ENCODE measurements at places on chromosomes 4 and X.

GRCh38 chr4:15945516-15945915 lies 7.0 kb upstream of the FGFBP1 start:
- DNase-seq = no peak

GRCh38 chr4:41375561-41375960 lies 118.8 kb downstream of the UCHL1 start:
- DNase-seq = no peak

- DNase-seq = no peak
Measured at GRCh38 chr4:62512271-62512670, 1312.1 kb downstream of the ADGRL3 start.

GRCh38 chr4:73189274-73189810 lies 69.3 kb downstream of the ANKRD17 start:
- DNase-seq = no peak

DNA sequence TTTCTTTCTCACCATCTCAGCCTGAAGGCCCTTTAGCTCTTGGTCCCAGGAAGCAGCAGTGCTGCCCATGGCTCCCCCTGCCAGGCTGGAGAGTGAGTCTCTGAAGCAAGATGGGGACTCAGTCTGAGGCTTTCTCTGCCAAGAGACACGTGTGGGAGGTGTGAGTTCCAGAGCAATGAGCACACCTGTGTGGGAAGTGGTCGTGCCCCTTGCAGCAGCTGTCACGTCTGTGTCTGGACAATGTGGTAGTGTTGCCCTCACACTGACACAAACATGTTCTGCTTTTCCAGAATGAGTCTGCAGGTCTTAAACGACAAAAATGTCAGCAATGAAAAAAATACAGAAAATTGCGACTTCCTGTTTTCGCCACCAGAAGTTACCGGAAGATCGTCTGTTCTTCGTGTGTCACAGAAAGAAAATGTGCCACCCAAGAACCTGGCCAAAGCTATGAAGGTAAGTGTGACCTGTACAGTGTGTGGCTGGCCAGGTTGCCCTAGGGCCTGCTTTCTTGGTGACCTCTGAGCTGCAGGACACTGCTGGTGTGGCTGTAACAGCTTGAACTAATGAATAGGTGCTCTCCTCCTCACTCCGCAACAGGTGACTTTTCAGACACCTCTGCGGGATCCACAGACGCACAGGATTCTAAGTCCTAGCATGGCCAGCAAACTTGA lies 1.9 kb downstream of the TACC3 start:
- DNase-seq = peak; percentile 40

- no peak for DNase-seq
Measured at GRCh38 chrX:153063315-153063714, 7.0 kb downstream of the PNMA3 start.

DNA sequence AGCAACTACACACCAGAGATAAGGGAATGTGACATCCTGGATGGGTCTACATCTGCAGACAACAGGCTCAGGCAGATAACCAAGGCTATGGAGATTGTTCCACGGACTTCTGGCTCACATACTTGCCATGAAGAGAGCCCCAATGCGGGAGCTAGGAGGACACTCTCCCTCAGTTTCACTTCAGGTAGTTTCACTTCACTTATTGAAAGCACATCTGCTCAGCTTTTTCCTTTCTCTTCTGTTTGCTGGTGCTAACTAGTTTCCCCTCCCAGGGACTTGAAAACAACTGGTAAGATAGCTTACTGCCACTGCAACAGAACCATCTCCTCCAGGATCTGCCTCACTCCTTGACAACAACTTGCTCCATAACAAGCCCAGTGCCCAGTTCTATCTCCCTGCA lies 1.4 kb upstream of the CT47C1 start:
- DNase-seq = no peak

Measured in effector memory CD8-positive, alpha-beta T cell (primary cell).